Non-pigmented ciliary epithelial cell (primary cell): ENCODE measurements at places on chromosomes 3 and 15.

DNA sequence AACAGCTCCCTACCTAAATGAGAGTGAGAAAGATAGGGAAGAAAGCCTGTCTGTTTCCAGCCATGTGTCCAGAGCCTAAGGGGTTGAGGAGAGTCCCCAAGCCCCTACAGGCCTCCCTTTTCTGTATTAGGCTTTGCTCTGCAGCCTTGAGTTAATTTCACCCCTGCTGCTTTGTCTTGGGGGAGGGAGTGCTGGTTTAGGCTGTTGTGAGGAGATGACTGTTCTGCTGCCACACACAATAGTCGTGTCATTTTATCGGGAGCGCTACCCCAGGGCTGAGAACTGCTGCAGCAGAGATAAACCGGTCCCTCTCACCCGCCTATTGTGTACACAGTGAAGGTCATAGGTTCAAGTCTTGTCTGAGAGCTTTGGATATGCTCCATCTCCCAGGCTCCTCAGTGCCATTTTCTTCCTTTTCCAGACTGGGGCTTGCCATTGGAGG lies 1.4 kb downstream of the ZNF609 start:
- DNase-seq, result no peak

DNA sequence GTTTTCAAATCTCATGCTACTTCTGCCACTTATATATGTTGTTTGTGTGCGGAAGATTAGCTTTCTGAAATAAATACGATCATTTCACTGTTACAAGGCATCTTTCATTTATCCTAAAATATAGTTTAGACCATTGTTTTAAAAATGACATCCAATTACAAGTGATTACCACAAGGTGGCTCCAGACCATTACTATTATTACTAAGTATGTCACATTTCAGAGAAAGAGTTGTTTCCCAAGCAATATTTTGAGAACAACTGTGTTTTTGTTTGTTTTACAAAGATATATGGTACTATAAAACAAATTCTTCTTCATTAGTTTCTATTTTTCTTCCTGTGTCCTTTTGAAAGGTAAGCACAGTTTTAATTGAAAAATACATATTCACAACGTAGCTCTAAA lies 136.0 kb upstream of the RAP2B start:
- no peak for DNase-seq

GRCh38 chr15:49282366-49282765 lies 112.3 kb downstream of the GALK2 start:
- peak; percentile 73 for DNase-seq

- no peak for DNase-seq
Observed at GRCh38 chr3:15204005-15204404, 2.0 kb upstream of the CAPN7 start.

GRCh38 chr3:127544803-127545201 lies 45.7 kb downstream of the TPRA1 start:
- DNase-seq, result no peak

DNA sequence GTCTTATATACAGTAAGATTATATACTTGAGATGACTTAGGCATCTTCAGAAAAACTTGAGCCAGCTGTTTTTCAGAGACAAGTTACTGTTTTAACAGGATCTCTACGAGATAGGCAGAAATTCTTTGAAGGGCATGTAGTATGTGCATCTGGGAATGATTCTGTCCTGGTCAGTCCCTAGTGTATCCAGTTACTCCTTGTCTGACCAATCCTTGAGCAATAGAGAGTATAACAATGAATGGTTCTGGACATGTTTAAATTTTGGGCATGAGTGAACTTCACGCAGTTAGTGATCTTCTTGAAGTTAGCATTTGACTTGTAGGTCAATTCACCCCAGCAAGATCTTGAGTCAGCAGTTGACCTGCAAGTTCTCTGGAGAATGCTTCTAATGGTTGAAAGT lies 24.7 kb upstream of the HHLA2 start:
- DNase-seq, result no peak

GRCh38 chr15:45777781-45778180 lies 143.0 kb downstream of the SQOR start:
- DNase-seq, result no peak
